NCI-H1105 treated with DMSO at 0.1 percent for 48 hours (cell line): ENCODE measurements at places on chromosomes 3 and 15.

- DNase-seq, result no peak
These were observed 2.3 kb downstream of the FBXL22 start for GRCh38 chr15:63599401-63600000.

DNA sequence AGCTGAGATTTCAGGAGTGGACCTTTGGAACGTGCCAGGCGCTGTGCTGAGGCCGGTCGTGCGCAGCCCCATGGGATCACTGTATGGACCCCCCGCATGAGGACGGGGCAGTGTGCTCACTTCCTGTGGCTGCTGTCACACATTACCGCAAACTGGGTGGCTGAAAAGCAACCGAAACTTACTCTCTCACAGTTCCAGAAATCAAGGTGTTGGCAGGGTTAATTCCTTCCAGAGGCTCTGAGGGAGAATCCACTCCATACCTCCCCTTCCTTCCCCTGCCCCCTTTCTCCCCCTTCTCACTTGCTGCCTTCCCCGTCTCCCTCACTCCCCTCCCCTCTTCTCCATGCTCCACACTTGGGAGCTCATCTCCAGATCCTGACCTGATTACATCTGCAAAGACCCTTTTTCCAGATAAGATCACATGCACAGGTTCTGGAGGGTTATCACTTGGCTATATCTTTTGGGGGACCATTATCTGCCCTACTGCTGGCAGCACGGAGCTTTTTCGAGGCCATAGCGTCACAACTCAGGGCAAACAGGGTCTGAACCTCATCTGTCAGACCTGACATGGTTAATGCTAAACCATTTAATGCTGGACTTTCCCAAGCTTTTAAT, 41.2 kb downstream of the KLF13 start:
- no peak for DNase-seq

- no peak for DNase-seq
These were observed 12.6 kb downstream of the SLC24A1 start for GRCh38 chr15:65634356-65634755.

GRCh38 chr3:13346481-13347389, 73.4 kb downstream of the NUP210 start:
- no peak for DNase-seq

DNA sequence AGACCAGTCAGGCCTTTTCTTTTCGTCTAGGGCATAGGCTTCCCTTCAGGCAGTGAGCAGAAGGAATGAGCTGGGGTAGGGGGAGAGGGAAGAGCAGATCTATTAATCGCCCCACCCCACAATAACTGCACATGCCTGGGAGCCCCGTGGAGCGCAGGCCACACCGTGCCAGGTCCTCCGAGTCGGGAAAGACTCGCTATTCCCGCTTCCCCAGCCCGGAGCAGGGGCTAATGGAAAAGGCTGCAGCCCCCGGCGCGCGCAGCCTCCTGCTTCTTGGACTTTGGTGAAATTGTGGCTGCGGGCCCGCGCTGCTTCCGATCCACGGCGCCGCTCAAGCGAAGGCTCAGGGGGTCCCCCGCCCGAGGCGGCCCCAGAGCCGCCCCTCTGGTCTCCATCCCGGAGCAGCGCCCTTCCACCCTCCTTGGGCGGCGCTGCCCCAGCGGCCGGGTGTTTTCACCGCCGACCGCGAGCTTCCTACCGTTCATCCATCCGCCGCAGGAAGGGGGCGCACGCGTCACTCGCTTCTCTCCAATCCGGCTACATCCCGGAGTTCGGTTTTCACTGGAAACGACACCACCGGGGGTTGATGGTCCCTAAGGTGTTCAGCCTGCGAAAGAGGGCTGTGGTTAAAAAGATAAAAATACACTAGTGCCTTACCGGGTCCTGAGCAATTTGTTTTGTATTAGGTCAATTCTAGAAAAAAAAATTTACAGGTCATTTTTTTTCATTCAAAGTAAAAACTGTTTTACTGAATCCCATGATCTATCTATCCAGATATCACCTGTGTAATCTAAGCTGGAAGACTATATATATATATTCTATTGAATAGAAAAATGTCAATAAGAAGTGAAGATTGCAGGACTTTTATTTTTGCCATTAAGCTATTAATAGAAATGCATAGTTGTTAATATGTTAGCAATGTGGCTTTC, 4.4 kb upstream of the SYNM start:
- peak; percentile 84 for DNase-seq

DNA sequence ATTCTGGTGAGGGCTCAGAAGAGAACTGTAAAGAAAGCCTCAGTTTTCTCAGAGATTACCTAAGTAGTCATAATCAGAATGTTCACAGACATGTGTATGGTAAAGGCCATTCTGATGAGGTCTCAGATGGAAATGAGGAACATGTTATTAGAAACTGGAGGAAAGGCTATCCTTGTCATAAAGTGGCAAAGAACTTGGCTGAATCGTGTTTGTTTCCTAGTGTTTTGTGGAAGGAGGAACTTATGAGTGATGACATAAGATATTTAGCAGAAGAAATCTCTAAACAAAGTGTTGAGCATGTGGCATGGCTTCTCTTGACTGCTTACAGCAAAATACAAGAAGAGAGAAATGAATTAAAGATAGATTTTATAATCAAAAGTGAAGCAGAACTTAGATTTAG, 12.8 kb upstream of the KLHL40 start:
- no peak for DNase-seq

GRCh38 chr3:193743702-193744047, 150.7 kb downstream of the OPA1 start:
- DNase-seq, result no peak

GRCh38 chr3:126131881-126132750, 48.2 kb upstream of the SLC41A3 start:
- DNase-seq, result no peak

- DNase-seq, result peak; percentile 68
These were observed 778.5 kb downstream of the NTRK3 start for GRCh38 chr15:87477737-87478686.

DNA sequence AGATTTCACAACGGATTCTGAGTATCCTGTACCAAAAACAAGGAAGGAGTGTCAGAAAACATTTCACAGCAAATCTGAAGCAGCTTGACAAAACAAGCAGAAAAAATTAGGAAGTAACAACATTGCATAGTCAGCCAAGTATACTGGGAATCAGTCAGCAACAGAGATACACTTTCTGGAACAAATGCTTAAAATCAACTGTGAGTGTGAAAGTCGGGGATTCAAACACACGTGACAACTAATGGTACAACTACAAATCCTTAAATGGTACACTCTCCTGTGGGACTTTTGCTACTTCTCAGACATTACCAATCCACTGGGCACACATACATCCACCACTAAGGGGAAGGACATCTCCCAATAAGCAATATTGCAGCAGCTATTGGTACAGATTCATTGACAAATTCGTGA, 296.6 kb upstream of the MME start:
- no peak for DNase-seq

- no peak for DNase-seq
These were observed 34.9 kb upstream of the MAGI1 start for GRCh38 chr3:66073464-66074141.

- DNase-seq, result peak; percentile 78
These were observed 25.0 kb upstream of the BCL6 start for GRCh38 chr3:187770224-187770623.

- peak; percentile 57 for DNase-seq
These were observed 18.0 kb upstream of the RYR3 start for GRCh38 chr15:33292717-33293307.

DNA sequence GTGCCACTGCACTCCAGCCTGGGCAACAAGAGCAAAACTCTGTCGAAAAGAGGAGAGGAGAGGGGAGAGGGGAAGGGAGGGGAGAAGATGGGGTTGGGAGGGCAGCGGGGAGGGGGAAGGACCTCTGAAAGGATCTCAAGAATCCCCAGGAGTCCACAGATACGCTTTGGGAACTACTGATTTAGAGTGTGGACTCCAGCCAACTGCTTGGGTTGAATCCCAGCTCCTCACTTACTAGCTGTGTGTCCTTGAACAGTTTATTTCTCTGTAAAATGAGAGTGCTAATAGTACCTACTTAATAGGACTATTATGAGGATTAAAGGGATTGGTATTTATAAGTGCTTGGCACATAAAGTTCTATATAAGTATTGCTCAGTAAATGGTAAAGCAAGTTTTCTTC, 45.0 kb upstream of the FAH start:
- DNase-seq, result no peak

- no peak for DNase-seq
These were observed 275.6 kb upstream of the PROK2 start for GRCh38 chr3:72060447-72061034.

- DNase-seq, result no peak
These were observed 35.8 kb upstream of the ATP13A3 start for GRCh38 chr3:194522579-194523046.
